ENCODE measurements at places on chromosomes 1 and 21.

DNA sequence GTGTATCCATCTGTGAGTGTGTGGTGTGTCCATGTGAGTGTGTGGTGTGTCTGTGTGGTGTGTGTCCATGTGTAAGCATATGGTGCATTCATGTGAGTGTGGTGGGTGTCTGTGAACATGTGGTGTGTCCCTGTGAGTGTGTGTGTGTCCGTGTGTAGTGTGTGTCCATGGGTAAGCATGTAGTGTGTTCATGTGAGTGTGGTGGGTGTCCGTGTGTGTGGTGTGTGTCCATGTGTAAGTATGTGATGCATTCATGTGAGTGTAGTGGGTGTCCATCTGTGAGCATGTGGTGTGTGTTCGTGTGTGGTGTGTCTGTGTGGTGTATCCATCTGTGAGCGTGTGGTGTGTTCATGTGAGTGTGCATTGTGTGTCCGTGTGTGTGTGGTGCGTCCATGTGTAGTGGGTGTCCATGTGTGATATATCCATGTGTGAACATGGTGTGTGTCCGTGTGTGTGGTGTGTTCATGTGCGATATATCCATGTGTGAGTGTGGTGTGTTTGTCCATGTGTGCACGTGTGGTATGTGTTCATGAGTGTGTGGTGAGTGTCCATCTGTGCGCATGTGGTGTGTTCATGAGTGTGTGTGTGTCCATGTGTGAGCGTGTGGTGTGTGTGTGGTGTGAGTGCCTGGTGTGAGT lies 12.3 kb downstream of the SLC19A1 start:
- DNase-seq: no peak

- DNase-seq: no peak
Measured at GRCh38 chr1:42043182-42043581, 110.0 kb upstream of the GUCA2B start.

- no peak for DNase-seq
Measured at GRCh38 chr1:166080967-166081870, 85.6 kb downstream of the FAM78B start.

GRCh38 chr1:224696891-224697765 lies 81.0 kb downstream of the CNIH3 start:
- DNase-seq: no peak

DNA sequence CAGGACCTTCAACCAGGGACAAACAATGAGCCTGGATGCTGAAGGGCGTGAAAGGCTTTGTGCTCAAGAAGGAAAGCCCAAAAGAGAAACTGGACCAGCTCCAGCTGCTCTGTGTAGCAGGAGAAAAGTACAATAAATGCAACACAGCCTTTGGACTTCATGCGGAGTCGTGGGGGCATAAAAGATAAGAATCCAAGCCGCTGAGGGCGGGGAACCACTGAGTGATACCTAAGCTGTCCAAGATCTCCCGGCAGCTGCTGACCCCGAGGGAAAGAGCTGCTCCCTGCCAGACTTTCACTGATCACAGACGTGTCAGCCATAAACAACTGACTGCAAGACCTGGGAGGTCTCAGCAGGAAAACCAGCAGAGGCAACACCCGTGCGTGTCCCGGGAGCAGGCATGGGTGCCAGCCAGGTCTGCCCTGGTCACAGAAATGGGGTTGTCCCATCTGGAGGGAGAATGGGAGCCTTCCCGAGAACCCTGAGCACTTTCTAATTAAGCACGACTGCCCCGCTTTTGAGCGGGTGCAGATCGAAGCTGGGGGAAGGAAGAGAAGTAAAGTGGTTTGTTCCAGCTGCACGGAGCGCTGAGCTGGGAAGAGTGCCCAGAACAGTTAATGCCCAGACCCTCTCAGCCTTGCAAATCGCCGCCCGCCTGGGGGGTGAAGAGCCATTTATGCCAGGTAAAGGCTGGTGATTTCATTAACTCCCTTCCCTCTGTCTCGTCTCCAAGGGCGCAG lies 68.3 kb upstream of the TARDBP start:
- peak; percentile 24 for DNase-seq

- DNase-seq: no peak
Measured at GRCh38 chr1:201310986-201311355, 27.7 kb downstream of the PKP1 start.

GRCh38 chr1:54238353-54239034 lies 38.5 kb downstream of the MRPL37 start:
- no peak for DNase-seq

GRCh38 chr1:96820671-96821070 lies 99.1 kb downstream of the PTBP2 start:
- no peak for DNase-seq

GRCh38 chr1:32939655-32940371 lies 24.8 kb downstream of the RNF19B start:
- no peak for DNase-seq

DNA sequence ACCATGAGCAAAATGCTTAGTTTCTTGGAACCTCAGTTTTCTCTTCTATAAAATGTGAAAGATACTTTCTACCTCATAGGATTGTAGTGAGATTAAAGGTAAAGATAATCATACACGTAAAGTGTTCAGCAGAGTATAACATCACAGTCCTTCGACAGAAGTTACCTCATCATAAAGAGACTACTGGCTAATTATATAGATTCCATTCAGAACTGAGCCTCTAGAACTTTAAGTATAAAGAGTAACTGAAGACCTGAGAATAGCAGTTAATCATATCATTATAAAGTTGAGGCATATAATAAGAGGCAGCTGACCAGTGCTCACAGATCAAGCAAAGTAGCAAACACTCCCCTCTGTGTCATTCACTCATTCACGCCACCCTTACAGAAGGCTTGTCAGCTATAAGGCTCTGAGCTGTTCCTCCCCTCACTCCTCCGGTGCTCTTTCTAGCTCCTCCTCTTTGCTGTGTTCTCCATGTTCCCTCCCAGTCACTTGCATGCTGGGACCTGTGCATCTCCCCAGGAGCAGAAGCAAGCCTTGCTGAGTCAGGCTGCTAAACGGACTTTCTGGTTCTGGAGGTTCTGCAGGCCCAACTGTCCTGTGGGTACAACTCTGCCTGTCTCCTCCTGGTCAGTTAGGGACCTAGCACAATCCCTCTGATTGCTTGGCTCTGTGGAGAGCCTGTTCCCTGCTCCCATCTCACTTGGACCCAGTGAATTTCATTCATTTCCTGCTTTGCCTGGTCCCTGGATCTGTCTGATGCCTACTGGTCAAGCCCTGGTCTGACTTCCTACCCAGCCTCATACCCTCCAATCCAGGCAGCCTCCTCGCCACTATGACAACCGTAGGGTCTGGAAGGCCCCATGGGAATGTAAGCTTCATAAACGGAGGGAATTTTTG lies 28.3 kb upstream of the LY9 start:
- no peak for DNase-seq

DNA sequence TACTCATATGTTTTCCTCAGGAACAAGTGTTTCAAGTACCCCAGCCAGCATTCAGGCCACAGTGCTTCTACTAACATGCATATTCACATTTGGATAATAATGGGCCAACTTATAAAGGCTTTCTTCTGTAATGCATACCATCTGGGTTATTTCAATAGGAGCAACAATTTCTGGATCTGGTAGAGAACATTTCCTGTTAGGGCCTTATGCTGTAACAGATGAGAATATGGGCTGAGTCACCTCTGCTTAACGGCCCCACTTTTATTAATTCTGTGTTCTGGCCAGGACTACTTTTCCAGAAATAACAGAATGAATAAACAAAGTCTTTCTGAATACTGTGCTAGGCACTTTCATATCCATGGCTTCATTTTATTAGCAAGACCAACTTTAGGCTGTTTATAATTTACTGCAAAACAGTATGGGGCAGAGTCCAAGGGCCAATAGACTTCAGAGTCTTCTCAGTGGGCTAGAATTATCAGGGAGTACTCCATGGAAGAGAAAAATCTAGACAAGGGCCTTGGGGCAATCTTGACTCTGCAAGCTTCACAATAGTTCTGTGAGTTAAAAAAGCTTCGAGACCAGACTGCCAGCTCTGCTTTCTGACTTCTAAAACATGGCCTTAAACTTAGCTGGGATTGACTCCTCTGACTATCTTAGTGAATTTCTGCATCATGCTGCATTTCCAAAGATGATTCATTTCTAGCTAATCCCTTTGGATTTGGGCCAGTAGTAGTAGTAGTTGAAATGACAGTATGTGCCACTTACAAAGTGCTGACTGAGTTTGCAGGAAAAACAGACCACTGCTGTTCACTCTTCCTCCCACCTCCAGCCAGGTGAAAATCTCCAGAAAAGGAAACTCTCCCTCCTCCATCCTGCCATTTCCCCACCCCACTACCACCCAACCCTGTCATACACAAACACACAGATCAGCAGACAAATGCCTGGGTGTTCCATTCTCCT lies 8.2 kb upstream of the SSX2IP start:
- peak; percentile 66 for DNase-seq

DNA sequence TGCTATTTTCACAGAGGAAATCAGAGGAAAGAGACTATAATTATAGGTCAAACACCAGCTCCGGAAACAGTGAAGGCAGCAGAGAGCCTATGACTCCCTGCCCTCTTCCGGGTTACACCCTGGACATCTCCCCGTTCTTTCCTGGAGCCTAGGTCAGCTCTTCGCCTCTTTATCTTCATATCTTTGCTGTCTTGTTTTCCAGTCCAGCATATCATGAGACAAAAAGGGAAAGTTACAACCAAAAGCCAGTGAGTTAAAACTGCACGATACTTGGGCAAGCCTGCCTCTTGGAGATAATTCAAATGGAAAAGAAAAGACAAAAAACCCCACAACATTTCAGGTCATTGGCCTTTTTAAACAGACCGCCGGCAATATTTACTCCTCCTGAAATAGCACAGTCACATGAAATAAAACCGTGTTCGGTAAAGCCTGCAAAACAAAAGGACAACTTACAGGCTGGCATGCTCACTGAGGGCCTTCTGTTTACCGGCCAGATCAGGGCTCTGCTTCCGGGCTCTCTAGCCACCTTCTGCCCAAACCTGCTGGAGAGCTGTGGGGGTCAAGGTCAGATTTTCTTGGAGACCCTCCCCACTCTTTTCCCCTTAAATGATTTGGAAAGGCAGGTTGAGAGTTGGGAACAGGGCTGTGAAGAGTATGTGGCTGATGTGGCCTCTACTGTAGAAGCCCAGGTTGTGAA lies 42.8 kb upstream of the PPP2R5A start:
- DNase-seq: no peak

DNA sequence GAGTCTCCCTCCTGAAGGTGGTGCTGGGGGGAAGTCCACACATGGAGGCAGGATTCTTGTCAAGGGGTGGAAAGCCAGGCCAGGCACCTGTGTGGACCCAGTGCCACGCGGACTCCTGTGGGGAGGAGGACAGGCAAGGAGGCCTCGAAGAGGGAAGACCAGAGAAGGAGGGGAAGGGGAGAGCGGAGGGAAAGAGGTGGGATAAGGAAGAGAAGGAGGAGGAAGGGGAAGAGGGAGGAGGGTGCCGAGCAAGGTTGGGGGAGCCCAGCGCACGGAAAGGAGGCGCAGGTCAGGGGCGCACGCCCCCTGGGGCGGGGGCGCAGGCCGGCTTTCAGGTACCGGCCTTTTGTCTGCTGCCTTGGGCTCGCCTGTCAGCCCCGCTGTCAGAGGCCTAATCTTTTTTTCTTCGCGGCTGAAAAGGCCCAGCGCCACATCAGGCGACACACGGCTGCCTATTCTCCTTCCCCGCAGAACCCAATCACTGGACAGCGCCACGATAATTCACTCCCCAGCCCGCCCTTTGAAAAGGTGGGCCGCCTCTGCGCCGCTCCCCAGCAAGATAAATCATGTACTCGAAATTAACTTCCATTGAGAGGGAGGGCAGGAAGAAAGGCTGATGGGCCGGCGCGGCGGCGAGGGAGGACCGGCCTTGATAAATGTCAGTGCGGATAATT lies 42.5 kb downstream of the PRDM16 start:
- no peak for DNase-seq

GRCh38 chr1:156676114-156676819 lies 940 bp downstream of the NES start:
- no peak for DNase-seq

GRCh38 chr1:229027622-229028182 lies 243.2 kb upstream of the RAB4A start:
- peak; percentile 75 for DNase-seq

GRCh38 chr1:62327360-62328055 lies 8.3 kb upstream of the KANK4 start:
- DNase-seq: no peak

DNA sequence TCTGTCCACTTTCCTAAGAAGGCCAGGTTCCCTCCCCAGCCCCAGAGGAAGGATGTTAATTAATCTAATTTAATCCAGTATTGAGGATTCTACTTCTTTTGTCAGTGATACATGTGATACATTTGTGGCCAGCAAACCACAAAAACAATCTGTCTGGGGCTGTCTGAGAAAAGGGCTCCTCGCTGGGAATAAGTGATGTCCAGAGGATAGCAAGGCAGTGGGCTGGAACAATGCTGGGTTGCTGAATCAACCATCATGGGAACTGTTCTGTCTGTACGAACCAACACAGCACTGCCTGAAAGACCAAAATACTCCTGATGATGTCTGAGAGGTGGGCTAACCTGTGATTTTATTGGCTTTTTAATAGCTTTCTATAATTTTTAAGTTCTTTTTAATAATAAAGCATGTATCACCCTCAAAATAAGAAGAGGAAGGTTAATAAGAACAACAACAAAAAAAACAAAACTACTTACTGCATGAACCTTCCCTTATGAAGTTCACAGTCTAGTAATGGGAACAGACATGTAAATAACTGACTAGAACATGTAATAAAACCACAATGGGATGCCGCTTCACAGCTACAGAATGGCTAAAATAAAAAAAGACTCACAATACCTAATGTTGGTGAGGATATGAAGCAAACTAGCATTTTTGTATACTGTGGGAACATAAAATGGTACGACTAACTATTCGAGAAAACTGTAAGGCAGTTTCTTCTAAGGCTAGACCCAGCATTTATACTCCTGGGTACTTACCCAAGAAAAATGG lies 11.4 kb upstream of the ADAR start:
- DNase-seq: no peak

Measured in HAP-1 (cell line).